ENCODE measurements at places on chromosomes 1 and 21. TPM values are rescaled to one million over a fixed set of nuclear protein-coding genes. Genes with fewer than 3 reads are reported as not detected.

- DNase-seq, result no peak
- H3K27ac ChIP-seq, result no peak overlapping the region
- H3K36me3 ChIP-seq, result no peaks in the 10 kb centered on the region
- no peak overlapping the region for H3K4me3 ChIP-seq
- H3K4me1 ChIP-seq, result peaks cover 23% of the 10 kb centered on the region
These were observed 219.5 kb downstream of the URB2 start for GRCh38 chr1:229845410-229846138.

DNA sequence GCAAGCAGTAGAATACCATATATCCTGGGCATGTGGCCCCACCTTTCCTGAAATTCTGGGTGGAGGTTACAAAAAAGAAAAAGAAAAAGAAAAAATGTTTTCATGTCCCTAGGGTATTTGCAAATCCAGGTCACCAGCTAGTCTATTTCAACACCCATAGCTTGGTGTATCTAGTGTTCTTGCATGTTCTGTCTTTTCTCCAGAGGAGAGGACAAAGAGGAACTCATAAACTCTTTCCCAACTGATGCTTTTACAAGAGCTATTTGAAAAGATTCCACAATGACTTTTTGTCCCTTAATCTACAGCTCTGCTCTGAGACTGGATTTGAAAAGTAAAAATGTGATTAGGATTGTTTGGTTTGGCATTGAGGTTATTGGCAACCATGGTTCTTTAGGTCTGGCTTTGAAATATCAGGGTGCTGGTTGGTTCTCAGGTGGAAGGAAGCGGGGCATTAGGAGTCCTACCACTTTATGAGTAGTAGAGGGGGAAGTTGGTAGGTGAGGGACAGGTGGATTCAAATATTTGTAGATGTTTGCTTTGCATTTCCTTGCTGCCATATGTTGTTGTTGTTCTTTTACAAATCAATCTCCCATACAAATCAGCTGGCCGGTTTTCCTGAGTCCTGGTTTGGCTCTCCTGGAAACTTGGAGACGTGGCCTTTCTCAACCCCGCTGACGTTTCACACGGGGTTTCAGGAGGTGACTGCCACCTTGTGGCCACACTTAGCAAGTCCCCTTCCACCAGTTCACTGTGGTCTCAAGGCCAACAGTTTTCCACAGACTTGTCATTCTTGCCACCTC is 126.7 kb upstream of the KIAA0040 start:
- H3K27ac ChIP-seq, result no peak overlapping the region
- H3K36me3 ChIP-seq, result no peaks in the 10 kb centered on the region
- peaks cover 48% of the 10 kb centered on the region for H3K27me3 ChIP-seq

The PMF1 gene
- 77.7 TPM for total RNA-seq

DNA sequence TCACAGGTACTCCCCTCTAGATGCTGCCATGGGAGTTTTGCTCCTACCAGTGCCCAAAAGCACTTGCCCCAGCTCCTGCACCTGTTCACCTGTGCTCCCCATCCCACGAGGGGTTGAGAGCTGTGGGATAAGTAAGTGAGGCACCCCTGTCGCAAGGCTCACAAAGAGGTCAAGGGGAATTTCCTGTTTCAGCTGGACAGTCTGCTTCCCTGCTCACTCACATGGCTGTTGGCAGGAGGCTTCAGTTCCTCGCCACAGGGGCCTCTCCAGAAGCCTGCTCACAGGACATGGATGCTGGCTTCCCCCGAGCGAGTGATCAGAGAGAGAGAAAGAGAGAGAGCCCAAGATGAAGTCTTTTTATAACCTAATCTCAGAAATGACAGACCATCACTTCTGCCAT is 8.7 kb upstream of the NCMAP start:
- H3K36me3 ChIP-seq, result no peaks in the 10 kb centered on the region
- DNase-seq, result no peak
- no peak overlapping the region for H3K27ac ChIP-seq

The GSTM1 gene
- 39.0 TPM for total RNA-seq

DNA sequence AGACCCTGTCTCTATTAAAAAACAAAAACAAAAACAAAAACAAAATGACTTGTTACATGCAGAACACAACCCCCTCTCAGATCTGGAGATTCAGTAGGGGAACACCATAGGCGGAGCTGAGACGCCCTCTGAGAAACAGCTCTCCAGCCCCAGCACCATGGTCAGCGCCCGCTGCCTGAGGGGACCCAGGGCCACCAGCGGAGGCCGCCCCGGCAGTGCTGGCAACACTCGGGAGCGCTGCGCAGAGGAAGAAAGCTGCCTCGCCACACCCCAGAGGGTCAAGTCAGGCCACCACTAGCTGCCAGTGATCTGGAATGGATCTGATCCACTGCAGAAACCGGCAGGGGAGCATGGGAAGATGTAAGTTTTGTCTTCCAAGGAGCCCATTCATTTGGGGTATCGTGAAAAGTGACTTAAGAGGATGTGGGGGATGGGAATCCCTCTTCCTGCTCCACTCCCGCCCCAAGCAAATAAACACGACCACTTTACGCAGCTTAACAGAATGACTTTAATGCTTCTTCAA is 3.1 kb downstream of the ACTA1 start:
- peak; percentile 80 for DNase-seq
- no peak overlapping the region for H3K4me3 ChIP-seq
- H3K27me3 ChIP-seq, result peaks cover 58% of the 10 kb centered on the region

GRCh38 chr1:84245563-84245962 is 55.9 kb upstream of the SAMD13 start:
- peaks cover 48% of the 10 kb centered on the region for H3K36me3 ChIP-seq
- no peak for DNase-seq
- peak overlapping the region; percentile 67 for H3K27ac ChIP-seq
- H3K4me3 ChIP-seq, result no peak overlapping the region
- H3K27me3 ChIP-seq, result no peaks in the 10 kb centered on the region
- peaks cover 14% of the 10 kb centered on the region for H3K4me1 ChIP-seq

The VCAM1 gene
- 0.31 TPM for total RNA-seq

DNA sequence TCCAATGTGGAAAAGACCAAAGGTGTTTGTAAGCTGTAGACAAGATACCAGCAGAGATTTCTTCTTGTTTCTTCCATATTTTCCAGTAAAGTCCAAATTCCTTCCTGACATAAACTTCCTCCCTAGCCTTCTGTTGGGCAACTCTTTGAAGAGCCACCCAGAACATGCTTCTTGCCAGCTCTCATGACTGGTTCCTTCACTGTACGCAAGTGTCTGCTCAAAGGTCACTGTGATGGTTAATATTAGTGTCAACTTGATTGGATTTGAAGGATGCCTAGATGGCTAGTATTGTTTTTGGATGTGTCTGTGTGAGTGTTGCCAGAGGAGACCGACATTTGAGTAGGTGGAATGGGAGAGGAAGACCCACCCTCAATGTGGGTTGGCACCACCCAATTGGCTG is 416.6 kb upstream of the RUNX1 start:
- no peak overlapping the region for H3K27ac ChIP-seq
- H3K4me1 ChIP-seq, result no peaks in the 10 kb centered on the region
- no peaks in the 10 kb centered on the region for H3K27me3 ChIP-seq
- no peaks in the 10 kb centered on the region for H3K36me3 ChIP-seq
- no peak overlapping the region for H3K4me3 ChIP-seq
- DNase-seq, result no peak

GRCh38 chr1:245118066-245118465 is 36.7 kb upstream of the KIF26B start:
- H3K4me1 ChIP-seq, result peaks cover 3% of the 10 kb centered on the region
- DNase-seq, result no peak
- H3K4me3 ChIP-seq, result no peak overlapping the region
- no peaks in the 10 kb centered on the region for H3K27me3 ChIP-seq

The UTP25 gene
- total RNA-seq, result 7.8 TPM

DNA sequence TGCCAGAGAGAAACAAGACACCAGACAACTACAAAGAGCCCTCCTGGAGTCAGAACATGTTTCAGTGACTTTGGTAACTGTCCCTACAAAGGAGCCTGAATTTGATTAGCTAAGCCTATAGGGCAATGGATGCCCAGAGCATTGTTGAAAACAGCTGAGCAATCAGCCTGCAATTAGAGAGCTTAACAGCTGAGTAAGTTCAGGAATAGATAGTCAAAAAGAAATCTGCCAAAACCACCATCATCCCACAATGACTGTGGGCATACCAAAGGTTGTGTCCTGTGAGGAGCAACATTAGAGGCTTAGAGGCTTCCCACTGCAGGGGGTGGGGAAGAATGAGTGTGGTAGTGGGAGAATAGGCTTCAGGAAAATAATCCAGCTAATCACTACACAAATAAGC is 32.1 kb downstream of the SH3BP5L start:
- DNase-seq, result no peak
- H3K27ac ChIP-seq, result no peak overlapping the region
- no peaks in the 10 kb centered on the region for H3K27me3 ChIP-seq
- no peak overlapping the region for H3K4me3 ChIP-seq
- H3K36me3 ChIP-seq, result no peaks in the 10 kb centered on the region

DNA sequence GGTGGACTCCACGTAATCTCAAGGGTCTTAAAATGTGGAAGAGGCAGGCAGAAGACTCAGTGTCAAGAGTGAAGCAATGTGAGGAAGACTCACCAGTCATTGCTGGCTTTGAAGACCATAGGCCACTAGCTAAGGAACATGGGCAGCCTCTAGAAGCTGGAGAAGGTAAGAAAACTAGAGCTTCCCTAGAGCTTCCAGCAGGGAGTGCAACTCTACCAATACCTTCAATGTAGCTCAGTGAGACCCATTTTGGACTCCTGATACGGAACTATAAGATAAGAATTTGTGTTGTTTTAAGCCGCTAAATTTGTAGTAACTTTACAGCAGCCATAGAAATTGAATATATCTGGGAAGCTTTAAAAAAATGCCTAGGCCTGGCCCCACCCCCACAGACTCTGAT is 18.9 kb downstream of the METTL13 start:
- no peaks in the 10 kb centered on the region for H3K27me3 ChIP-seq
- H3K4me1 ChIP-seq, result no peaks in the 10 kb centered on the region
- DNase-seq, result no peak
- H3K27ac ChIP-seq, result no peak overlapping the region
- no peak overlapping the region for H3K4me3 ChIP-seq
- peaks cover under 1% of the 10 kb centered on the region for H3K36me3 ChIP-seq

GRCh38 chr1:14733048-14733778 is 134.7 kb downstream of the KAZN start:
- no peaks in the 10 kb centered on the region for H3K36me3 ChIP-seq
- peak overlapping the region; percentile 35 for H3K4me3 ChIP-seq
- peak overlapping the region; percentile 87 for H3K27ac ChIP-seq
- DNase-seq, result no peak
- peaks cover 22% of the 10 kb centered on the region for H3K4me1 ChIP-seq

DNA sequence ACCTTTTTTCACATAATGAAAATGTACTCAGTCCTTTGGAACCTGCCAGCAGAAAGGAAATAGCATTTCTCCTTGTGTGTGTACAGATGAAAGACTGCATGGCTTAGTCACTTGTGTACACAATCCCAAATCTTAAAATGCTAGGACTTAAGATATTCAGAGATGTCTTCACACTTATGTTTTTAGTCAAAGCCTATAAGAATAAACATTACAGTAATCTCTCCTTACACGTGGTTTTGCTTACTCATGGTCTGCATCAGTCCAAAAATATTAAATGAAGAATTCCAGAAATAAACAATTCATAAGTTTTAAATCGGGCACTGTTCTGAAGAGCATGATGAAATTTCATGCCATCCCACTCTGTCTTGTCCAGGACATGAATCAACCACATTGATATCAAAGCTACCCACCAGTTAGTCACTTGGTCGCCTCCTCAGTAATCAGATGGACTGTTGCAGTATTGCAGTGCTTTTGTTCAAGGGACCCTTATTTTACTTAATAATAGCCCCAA is 75.7 kb upstream of the RRP15 start:
- peaks cover 1% of the 10 kb centered on the region for H3K4me1 ChIP-seq
- DNase-seq, result no peak
- H3K4me3 ChIP-seq, result no peak overlapping the region
- peaks cover 8% of the 10 kb centered on the region for H3K27me3 ChIP-seq

DNA sequence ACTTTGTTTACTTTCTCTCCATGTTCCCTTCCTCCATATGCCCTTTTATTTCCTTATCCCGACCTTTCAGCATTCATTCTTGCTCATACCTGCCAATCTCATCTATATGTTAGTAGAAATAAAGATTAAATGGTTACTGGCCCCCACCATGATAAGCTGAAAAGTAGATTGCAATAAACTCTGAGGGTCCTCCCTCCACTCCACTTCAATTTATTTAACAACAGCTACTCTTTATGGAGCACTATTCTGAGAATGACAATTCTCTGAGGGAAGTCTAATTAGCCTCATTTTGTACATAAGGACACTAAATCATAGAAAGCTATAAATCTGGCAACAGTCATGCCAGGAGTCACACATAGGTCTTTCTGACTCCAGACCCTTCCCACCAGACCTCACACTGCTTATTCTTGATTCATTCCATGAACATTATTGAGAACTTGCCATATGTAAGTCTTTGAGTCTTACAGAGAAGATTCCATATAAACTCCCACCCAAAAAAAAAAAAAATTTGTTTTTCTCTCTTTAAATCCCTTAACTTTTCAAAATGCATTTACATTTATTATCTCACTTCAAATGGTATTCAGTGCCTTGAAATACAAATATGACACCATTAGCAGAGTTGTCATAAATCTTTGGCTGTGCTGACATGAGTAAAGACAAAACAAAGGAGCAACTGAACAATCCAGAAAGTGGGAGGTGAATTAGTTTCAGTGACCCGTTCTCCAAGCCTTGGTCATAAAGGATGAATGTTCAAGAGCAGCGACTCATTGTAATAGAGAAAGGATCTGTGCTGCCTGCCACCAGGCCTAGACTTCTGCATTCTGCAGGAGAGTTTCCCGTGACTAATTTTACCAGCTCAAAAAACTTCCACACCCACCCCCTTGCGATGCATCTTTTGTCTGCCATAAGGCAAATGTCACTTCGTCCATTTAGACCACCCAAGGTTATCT is 28.5 kb downstream of the PALMD start:
- H3K4me3 ChIP-seq, result no peak overlapping the region
- H3K36me3 ChIP-seq, result no peaks in the 10 kb centered on the region
- DNase-seq, result no peak
- peaks cover 15% of the 10 kb centered on the region for H3K4me1 ChIP-seq

GRCh38 chr21:34877485-34878128 is 171.5 kb downstream of the RUNX1 start:
- peak overlapping the region; percentile 86 for H3K27ac ChIP-seq
- no peak for DNase-seq
- H3K4me3 ChIP-seq, result peak overlapping the region; percentile 2
- peaks cover 2% of the 10 kb centered on the region for H3K36me3 ChIP-seq
- peaks cover 22% of the 10 kb centered on the region for H3K4me1 ChIP-seq
- H3K27me3 ChIP-seq, result peaks cover 20% of the 10 kb centered on the region
